ENCODE measurements at places on chromosomes 11 and 22. TPM values are rescaled to one million over a fixed set of nuclear protein-coding genes. Genes with fewer than 3 reads are reported as not detected.
A peak's percentile ranks its signal among the peaks of the same experiment; 100 is the strongest.

DNA sequence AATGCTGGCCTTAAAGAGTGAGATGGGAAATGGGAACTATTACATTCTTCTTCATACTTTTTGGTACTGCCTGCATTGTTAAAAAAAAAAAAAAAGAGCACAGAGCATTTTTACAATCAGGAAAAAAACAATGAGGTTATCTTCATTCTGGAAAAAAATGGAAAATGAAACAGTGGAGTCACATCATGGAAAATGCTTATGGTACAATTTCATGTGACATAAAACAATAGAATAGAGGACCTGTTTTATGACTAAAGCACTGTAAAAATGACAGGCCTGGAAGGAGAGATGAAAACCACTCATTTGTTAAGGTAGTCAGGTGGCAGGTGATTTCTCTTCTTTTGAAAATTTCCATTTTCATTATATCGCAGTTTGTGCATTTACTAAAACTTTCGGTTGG is 75.0 kb downstream of the TIMP3 start:
- DNase-seq: no peak

DNA sequence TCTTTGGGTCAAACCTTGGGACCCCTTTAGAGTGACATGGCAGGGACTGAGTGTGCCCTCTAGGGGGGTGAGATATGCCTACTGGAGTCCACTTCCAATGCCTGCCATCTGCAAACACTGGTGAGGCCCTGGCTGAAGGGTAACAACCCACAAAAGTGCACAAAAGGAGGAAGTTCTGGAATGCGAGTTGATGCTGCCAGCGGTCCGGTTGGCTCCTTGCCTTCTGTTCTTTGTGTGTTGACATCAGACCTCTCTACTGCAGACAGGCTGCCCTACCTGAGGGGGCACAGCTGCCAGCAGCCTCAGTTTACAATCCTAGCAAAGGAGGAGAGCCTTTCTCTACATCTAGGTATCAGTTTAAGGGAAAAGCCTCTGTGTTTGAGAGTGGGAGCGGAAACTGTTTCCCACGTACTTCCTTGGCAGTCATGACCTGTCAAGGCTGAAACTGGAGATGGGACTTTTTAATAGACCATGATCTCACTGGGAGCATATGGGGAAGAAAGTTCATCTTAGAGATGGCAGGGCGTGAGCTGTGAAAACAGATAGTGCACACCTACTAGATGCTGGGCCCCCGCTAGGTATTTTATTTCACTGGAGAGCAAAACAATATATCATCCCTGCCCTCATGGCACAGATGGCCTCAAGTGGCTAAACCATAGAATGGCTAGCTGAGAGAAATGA is 27.2 kb downstream of the BMAL1 start:
- DNase-seq: no peak

DNA sequence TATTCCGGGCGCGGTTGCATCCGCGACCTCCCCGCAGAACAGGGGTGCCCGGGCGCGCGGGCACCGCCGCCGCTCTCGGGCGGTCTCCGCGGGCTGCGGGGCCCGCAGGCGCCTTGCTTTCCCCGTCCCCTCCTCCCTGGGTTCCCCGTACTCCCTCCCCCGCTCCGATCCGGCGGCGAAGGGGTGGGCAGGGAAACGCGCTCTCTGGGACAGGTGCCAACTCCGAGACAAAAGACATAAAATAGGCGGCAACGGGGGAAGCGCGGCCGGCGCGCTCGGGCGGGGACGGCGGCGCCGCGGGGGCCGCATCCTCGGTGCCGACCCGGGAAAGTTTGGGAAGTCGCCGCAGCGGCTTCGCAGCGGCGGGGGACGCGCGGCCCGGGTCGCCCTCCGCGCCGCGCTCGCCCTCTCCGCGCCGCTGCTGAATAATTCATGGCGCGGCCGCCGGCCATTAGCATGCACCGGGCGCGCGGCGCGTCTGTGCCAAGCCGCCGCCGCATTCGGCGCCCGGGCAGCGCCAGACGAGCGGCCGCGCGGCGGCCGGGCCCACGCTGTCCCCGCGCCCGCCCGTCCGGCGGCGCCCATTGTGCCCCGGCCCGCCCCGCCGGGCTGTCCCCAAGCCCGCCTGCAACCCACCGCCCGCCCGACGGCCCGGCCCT is 78.7 kb upstream of the PPARA start:
- peak; percentile 93 for DNase-seq

DNA sequence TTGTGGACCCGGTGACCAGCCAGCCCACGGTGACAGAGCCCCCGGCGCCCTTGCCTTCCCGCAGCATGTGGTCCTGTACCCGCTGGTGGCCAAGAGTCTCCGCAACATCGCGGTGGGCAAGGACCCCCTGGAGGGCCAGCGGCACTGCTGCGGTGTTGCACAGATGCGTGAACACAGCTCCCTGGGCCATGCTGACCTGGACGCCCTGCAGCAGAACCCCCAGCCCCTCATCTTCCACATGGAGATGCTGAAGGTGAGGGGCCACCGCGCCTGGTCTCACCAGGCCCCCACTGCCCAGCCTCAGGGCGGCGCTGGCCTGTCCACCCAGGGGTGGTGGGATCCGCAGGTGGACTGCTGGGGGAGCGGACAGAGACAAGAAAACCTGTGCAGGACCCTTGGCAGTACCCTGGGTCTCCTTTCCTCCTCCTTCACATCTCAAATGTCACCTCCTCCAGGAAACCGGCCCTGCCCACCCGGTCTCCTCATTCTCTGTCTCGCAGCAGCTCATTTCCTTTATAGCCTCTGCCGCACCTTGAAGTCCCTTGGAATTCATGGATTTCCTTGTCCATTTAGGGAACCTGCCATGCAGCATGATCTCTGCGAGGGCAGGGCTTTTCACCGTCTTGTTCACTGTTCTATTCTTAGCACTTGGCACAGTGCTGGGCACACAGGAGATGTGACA is 6.5 kb downstream of the AIP start:
- no peak for DNase-seq

DNA sequence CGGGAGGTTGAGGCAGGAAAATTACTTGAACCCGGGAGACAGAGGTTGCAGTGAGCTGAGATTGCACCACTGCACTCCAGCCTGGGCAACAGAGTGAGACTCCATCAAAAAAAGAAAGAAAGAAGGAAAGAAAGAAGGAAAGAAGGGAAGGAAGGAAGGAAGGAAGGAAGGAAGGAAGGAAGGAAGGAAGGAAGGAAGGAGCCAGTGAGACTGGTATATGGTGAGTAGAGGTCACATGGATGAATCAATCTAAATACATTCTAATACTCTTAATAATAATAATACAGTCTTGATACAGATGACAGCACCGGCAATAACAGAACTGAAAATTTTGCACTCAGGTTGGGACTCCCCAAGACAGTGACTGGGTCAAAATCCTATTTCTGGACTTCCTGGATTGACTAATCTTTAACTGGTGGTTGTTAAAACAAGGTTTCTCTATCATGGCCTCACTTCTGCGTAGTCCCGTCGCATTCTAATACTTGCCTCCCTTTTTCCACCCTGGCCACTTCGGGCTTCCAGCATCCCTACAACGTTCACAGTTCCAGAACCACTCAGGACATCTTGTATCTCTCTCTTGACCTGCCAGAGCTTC is 53.5 kb upstream of the EIF3M start:
- DNase-seq: no peak

DNA sequence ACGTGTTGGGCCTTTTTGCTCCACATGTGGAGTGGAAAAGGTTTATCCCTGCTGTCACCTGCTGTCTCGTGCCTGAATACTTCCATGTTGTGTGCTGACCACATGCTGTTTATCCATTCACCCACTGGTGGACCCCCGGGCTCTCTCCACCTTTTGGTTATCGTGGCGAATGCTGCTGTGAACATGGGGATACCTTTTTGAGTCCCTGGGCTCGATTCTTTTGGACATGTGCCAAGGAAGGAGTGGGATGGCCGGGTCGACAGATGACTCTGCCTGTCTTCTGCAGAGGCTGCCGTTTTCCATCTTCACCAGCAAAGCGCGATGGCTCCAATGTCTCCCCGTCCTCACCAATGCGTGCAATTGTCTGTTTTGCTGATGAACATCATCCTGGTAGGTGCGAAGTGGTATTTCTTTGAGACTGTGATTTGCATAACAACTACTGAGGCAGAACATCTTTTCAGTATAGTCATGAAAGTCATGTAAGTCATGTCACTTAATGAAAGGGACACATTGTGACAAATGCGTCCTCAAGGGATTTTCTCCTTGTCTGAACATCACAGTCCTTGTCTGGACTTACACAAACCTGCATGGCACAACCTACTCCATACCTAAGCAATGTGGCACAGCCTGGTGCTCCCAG is 758.7 kb downstream of the BRD1 start:
- DNase-seq: no peak

GRCh38 chr11:35426351-35426750 is 7.0 kb upstream of the SLC1A2 start:
- no peak for DNase-seq

- DNase-seq: no peak
These were observed 187.7 kb downstream of the EFCAB6 start for GRCh38 chr22:43624144-43624998.

OR8G1 gene
- not detected for total RNA-seq

BACE1 gene
- 12.4 TPM for total RNA-seq

CHRNA10 gene
- total RNA-seq: 0.96 TPM
